Sigmoid colon (tissue), 7 donors: ENCODE measurements at places on chromosomes 16 and 17. TPM values are rescaled to one million over a fixed set of nuclear protein-coding genes. Genes with fewer than 3 reads are reported as not detected.

DNA sequence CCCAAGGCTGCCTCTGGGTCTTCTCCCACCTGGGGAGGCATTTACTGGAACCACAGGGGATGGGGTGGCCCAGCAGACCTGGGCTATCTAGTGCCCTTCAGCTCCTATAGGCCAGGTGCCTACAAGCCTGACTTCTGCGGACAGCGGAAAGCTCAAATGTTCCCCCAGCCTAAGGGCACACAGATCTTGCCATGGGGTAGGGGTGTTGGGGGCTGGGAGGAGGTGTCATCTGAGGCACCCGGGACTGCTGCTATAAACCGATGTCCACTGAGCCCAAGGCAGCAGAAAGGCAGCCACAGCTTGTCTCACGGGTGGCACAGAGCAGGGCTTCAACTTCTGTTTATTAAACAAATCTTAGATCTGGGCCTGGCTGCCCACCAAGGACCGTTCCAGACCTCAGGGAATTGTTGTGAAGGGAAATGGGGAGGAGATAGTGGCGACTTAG, 3.6 kb downstream of the MYO1C start:
- peak overlapping the region; percentile 90 for H3K4me3 ChIP-seq
- H3K27ac ChIP-seq: peak overlapping the region; percentile 100
- H3K4me1 ChIP-seq: peaks cover 83% of the 10 kb centered on the region
- H3K36me3 ChIP-seq: no peaks in the 10 kb centered on the region
- DNase-seq: no peak

DNA sequence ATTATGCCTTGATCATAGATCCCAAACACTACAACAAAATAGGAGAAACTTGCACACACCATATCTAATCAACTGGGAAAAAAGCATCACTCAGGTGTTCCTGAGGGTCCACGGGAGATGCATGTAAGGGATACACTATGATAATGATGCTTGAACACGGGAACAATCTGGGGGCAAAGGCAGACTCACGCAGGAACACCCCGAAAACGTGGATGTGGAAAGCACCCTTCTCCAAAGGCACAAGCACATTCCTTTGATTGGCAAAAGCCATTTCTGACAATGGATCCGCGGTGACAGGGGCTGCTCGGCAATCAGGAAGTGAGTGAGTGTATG, 1.3 kb downstream of the ZNF652 start:
- peaks cover 56% of the 10 kb centered on the region for H3K4me1 ChIP-seq
- H3K36me3 ChIP-seq: no peaks in the 10 kb centered on the region
- H3K27ac ChIP-seq: peak overlapping the region; percentile 97
- no peak for DNase-seq
- peak overlapping the region; percentile 96 for H3K4me3 ChIP-seq

GRCh38 chr17:21132428-21132827, 5.7 kb downstream of the DHRS7B start:
- DNase-seq: no peak
- H3K4me1 ChIP-seq: peaks cover 18% of the 10 kb centered on the region
- H3K27ac ChIP-seq: no peak overlapping the region

Gene CTRB2
- not detected for total RNA-seq
